AG04449 (cell line): ENCODE measurements at places on chromosomes 2 and 18.

DNA sequence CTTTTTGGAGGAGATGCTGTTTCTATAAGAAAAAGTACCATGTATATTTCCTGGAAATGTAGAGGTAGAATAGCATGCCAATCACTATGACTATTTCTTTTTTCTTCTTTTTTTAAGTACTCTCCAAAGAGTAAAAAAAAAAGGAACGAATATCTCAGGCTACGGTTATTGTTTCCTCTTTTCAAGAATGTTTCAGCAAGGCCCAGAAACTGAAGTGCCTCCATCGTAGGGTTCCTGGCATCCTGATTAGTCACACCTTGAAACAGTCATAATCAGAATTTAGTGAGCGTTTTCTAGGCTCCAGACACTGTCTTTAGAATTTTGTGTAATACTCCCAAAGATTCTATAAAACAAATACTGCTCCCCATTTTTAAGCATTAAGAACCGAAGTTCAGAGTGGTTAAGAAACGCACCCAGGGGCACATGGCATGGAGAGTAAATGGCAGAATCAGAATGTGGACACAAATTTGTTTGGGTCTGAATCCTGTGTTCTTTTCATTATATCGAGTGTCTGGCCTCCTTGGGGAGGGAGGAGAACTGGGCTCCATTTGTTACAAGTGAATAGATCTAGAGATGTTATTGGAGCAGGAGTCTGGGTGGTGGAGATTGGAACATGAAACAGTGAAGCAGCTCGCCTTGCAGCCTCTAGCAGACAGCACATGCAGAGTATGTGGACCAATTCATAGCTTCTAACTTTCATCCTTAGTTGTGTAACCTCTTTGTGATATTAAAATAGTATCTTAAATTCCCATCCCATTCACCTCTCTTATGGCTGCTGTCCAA, 26.7 kb downstream of the ZEB2 start:
- DNase-seq: no peak

- no peak for DNase-seq
Observed at GRCh38 chr2:233764264-233764663, 4.2 kb downstream of the UGT1A1 start.

DNA sequence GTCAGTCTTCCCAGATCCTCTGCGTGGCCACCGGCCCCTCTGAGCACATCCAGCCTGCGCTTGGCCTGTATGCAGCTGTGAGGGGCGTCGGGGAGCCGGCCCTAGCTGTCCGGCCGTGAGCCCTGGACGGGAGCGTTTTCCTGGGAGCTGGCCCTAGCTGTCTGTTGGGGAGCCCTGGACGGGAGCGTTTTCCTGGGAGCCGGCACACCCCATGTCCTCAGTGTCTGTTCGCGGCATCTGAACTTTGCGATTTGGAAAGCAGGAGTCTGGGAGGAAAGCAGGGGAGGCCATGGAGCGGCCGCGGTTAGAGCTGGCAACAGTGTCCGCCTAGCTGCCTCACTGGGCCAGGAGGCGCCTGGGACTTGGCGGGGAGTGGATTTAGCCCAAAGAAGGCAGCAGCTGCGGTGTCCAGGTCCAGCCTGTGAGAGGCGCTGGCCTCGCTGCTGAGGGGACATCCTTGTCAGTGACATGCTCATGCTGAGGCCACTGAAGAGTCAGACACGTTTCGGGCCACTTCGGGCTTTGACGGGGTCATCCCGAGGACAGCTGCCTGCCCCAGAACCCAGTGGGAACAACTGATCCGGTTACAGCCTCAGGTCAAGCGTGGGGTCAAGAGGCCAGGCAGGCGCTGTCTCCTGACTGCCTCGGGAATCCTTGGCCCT, 75.8 kb downstream of the KCNG2 start:
- no peak for DNase-seq

- no peak for DNase-seq
Observed at GRCh38 chr2:109339519-109339966, 210.5 kb downstream of the SH3RF3 start.

DNA sequence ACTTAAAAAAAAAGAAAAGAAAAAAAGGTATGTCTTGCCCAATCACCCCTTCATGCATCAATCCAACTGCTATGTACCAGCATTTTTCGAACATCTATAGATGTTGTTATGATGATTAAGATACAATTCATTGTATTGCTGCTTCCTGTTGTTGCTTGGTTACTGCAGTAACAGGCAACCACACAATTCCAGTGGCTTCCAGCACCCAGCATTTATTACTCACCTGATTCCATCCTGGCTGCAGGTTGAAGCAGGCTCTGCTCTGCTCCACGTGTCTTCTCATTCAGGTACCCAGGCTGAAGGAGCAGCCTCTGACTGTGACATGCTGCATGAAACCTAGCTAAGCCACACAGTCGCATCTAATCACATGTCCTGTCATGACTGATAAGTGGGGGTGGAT, 196.9 kb downstream of the INO80D start:
- no peak for DNase-seq

DNA sequence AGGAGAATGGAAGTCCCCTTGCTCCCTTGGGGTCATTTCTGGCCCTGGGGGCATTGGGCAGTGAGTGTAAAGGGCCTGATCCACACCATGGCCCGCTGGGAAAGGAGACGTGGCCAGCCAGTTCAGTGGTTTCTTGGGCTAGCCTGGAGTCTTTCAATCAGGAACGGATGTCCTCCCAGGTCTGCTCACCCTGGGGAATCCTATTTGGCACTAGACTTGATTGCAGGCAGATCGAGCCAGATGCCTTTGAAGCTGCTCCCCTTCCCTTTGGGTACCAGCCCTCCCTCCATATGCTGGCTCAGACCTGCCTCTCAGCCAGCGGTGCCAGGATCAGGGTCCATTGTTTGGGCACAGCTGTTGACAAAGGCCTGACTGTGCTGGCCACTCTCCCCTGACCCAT, 11.0 kb downstream of the FBLN7 start:
- DNase-seq: no peak

DNA sequence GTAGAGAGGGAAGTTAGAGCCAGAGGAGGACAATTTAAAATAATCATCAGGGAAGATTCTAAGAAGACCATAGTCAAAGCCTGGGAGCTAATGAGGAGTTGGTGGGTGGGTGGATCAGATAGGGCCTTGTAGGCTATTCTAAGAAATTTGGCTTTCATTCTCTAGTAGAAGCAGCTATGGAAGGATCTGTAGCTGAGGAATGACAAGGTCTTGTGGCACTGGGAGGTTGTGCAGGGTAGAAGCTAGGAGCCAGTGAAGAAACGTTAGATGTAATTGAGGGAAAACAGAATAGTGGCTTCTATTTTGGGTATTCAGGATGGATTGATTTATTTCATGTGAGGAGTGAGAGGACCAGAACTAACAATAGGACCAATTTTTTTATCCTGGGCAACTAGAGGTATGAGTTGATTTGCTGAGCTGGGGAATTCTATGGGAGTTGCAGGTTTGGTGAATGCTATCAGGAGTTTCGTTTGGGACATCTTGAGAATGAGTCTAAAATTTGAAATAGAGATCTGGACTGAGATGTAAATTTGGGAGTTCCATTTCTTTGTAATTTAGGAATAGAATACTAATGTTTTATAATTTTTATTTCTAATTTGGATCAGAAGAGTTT, 371.9 kb downstream of the PARD3B start:
- no peak for DNase-seq

DNA sequence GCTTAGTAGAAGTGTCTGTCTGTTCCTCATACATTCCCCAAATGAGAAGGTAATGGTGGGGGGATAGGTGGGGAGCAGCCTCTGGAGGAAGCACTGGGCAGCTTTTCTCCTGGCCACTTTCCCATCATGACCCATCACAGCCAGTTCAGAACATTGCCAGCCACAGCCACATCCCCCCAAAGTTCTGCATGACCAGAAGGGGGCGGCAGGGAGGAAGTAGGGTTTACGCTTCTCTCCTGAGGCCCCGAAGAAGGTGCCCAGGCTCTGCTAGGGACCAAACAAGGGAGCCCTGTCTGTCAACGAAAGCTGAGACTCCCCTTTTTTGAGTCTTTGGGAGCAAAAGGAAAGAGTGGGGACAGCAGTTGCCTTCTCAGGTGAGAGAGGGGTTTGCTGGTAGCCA, 7.7 kb downstream of the IGFBP5 start:
- DNase-seq: no peak

DNA sequence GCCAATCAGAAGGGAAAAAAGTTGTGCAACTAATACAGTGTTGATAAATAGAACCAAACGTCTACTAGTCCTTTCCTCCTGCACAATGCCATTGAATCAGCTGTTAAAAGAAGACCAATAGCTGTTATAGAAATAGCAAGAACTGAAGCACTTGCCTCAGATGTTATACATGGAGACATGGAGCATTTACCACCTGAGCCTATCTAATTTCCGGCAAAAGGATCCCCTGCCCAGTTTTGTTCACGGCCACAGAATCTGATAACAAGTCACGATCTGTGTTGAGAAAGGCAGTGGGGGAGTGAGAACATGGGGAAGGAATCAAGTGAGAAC, 285.4 kb downstream of the ZEB2 start:
- DNase-seq: no peak

- no peak for DNase-seq
Observed at GRCh38 chr2:88188748-88189147, 18.6 kb downstream of the THNSL2 start.

GRCh38 chr18:62979900-62980299, 264.6 kb downstream of the PHLPP1 start:
- no peak for DNase-seq

DNA sequence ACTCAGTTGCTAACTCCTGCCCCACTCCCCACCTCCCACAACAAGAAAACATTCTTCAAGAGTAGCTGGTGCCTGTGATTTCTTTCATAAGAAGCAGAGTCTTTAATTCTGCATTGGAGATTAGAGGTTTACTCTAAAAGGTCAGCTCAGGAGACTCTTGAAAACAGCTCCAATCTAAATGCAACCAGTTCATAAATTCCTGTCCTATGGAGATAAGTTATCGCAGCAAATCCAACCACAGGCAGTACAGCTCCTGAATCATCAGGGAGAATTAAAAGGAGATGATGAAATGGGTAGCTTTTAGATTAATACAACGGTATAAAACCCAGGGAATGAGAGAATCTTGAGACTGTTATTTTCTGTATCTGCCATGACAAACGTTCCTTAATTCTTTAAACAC, 130.7 kb downstream of the SOCS6 start:
- no peak for DNase-seq

DNA sequence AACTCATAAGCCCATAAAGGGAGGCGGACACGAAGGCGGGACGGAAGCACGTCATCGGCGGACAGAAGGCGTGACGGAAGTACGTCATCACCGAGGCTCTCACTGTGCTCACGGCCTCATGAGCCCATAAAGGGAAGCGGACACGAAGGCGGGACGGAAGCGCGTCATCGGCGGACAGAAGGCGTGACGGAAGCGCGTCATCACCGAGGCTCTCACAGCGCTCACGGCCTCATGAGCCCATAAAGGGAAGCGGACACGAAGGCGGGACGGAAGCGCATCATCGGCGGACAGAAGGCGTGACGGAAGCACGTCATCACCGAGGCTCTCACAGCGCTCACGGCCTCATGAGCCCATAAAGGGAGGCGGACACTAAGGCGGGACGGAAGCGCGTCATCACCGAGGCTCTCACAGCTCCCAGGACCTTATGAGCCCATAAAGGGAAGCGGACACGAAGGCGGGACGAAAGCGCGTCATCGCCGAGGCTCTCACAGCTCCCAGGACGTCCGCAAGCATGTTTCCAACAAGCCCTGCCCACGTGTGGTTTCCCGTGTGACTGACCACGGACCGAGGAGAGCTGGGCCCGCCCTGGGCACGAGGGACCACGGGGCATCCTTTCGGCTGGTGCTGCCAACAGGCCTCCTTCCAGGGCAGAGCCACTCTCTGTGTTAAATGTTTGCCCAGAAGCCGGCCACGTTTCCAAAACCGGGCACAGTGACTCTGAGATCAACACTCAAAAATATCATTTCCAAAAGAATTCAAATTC, 182.7 kb upstream of the SALL3 start:
- DNase-seq: no peak

DNA sequence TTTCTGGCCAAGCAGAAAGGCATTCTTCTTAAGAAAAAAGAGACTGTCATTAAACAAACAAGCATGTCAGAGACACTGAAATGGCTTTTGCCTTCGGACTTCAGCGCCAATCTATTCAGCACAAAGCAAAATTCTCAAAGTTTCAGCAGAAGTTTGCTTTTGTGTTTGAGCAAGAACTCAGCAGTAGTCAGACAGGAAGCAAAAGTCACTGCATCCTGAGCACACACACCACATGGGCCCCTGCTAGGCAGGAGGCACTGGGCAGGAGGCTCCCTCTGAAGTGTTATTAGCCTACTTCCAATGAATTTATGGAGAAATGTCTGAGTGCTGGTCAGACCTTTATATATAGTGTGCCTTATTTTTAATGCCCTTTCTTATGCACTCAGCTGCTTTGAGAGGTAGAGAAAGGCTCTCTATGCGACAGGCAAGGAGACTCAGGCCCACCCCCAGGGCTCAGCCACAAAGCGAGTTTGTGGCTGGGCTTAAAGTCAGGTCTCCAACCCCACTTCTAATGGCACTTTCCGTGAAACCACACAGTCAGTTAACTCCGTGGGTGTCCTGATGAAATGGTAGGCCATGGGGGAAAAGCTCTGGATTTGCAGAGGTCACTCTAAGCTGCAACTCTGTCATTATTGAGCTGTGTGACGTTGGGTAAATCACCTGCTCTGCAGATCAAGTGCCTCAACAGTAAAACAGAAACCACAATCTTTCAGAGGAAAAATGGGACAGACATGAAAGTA, 161.0 kb upstream of the TMEM200C start:
- DNase-seq: no peak

- no peak for DNase-seq
Observed at GRCh38 chr18:79718126-79718525, 38.5 kb downstream of the CTDP1 start.

- DNase-seq: no peak
Observed at GRCh38 chr2:144481666-144482065, 38.3 kb downstream of the ZEB2 start.

- no peak for DNase-seq
Observed at GRCh38 chr2:101106453-101107181, 44.6 kb downstream of the TBC1D8 start.

- DNase-seq: no peak
Observed at GRCh38 chr2:10161206-10161931, 38.8 kb downstream of the RRM2 start.

DNA sequence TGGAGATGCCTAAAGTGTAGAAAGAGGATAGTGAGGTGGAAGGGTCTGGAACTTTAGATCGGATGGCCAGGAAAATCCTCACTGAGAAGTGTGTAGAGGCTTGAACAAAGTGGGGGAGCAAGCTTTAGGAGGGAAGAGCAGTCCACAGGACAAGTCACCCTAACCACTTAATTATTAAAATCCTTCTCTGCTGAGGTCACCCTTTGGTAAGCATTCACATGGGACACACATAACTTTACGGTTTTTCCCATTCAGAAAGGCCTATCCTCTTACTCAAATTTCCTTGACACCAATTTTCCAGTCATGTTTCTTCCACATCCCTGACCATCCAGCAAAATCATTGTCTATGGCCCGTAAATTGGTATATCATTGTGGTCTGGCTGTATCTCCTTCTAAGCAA, 31.0 kb upstream of the ZEB2 start:
- no peak for DNase-seq
